AML-193 (cell line): ENCODE measurements at places on chromosomes 6 and 20.

- DNase-seq, result peak; percentile 63
Observed at GRCh38 chr6:4210629-4211419, 75.4 kb upstream of the ECI2 start.

GRCh38 chr20:20772497-20773085 lies 60.1 kb upstream of the RALGAPA2 start:
- DNase-seq, result peak; percentile 21

DNA sequence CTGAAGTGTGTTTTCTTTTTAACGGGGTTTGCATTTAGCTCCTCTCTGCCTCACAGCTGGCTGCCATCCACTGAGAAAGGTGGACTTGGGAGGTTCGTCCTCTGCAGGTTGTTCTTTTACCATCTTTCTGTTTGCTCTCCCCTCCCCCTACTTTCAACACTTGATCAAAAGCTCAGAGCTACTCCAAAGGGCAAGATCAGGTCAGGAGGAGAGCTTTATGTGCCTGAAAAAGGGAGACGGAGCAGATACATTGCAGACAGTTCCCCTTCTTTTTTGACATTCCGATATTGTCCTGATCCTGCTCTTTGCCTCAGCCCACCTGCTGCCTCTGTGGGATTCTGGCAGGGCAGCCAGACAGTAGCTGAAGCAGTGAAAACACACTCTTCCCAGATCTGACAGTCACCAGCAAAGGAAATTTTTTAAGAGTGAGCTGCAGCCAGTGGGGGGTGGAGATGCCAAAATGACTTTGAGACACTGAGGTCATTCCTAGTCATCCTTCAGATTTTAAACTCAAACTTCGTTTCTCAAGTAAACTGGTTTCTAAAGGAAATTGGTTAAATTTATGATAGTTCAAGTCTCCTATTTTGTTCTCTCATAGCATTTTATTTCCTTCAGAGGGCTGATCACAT lies 26.5 kb downstream of the SMLR1 start:
- no peak for DNase-seq

DNA sequence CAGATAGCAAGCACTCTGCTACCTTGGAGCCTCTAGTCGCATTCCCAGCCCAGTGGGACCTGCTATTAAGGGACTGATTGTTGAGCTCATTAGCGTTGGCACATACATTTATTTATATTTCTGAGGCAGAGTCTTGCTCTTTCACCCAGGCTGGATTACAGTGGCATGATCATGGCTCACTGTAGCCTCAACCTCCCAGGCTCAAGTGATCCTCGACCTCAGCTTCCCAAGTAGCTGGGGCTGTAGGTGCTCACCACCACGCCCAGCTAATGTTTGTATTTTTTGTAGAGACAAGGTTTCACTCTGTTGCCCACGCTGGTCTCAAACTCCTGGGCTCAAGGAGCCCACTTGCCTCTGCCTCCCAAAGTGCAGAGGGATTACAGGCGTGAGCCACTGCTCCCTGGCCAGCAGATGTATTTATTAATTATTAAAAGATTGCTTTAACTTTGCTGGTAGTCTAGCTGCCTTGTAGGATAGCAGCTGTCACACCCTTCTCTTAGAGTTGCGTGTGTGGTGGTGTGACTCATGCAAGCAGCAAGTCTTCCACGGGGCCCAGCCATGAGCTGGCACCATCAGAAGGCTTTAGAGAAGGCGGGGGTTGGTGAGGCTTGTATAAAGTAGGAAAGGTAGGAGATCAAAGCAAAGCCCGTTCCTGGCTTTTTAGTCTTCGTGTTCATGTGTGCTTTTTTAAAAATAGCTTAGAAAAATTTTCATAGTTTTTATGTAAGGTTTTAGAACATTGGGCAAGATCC lies 16.5 kb downstream of the ACTR5 start:
- no peak for DNase-seq

- no peak for DNase-seq
Observed at GRCh38 chr20:51281521-51281920, 258.6 kb upstream of the KCNG1 start.

- no peak for DNase-seq
Observed at GRCh38 chr6:62465206-62465605, 179.2 kb upstream of the KHDRBS2 start.

DNA sequence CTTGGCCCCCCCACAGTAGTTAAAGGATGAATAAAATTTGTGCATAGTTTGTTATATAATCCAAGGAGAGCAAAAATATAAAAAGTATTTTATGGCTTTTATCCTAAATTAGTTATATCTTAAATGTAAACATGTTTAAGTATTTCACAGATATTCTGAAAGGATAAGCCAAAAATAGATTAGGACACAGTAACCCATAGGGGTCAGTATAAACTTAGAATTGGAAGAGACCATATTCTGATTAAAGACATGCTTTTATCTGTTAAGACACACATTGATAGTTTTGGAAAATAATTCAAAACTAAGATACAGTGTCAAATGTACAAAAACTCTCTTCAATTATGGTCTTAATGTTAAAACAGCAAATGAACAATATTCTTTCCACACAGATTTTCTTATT lies 4.5 kb upstream of the SERINC1 start:
- peak; percentile 67 for DNase-seq

- DNase-seq, result no peak
Observed at GRCh38 chr6:36957773-36958271, 3.3 kb downstream of the PI16 start.
